ENCODE measurements at places on chromosomes 2 and 18. TPM values are rescaled to one million over a fixed set of nuclear protein-coding genes. Genes with fewer than 3 reads are reported as not detected.

ASXL3 gene
- 7.2 TPM for total RNA-seq

DNA sequence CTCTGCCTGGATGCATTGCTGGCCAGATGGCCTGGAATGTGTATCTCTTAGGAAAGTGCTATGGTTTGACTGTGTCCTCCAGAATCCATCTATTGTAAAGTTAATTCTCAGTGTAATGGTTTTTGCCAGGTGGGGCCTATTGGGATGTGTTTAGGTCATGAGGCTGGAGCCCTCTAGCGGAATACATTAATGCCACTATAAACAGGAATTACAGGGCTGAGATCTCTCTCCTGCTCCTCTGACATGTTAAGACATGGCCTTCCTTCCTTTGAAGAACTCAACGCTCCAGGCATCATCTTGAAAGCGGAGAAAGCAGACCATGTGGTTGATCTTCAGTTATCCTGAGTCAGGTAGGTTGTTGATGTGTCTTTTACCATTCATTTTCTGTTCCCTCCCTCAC is 276.4 kb downstream of the RPIA start:
- H3K36me3 ChIP-seq, result no peaks in the 10 kb centered on the region
- H3K4me3 ChIP-seq, result no peak overlapping the region
- DNase-seq, result no peak

GRCh38 chr18:46338766-46339165 is 234.6 kb downstream of the HAUS1 start:
- no peak for DNase-seq
- peaks cover 5% of the 10 kb centered on the region for H3K36me3 ChIP-seq
- peaks cover 38% of the 10 kb centered on the region for H3K4me1 ChIP-seq
- no peak overlapping the region for H3K27ac ChIP-seq

GRCh38 chr2:55869637-55870325 is 53.8 kb downstream of the EFEMP1 start:
- DNase-seq, result no peak
- no peaks in the 10 kb centered on the region for H3K27me3 ChIP-seq
- H3K4me1 ChIP-seq, result peaks cover 11% of the 10 kb centered on the region
- H3K27ac ChIP-seq, result no peak overlapping the region
- no peaks in the 10 kb centered on the region for H3K36me3 ChIP-seq
- H3K4me3 ChIP-seq, result no peak overlapping the region

RGPD4 gene
- total RNA-seq, result not detected
